Cardiac septum (tissue), 1 donor: ENCODE measurements at places on chromosomes 7 and 10. TPM values are rescaled to one million over a fixed set of nuclear protein-coding genes. Genes with fewer than 3 reads are reported as not detected.

GRCh38 chr7:74364061-74364460 is 74.9 kb downstream of the CLIP2 start:
- DNase-seq = no peak

DNA sequence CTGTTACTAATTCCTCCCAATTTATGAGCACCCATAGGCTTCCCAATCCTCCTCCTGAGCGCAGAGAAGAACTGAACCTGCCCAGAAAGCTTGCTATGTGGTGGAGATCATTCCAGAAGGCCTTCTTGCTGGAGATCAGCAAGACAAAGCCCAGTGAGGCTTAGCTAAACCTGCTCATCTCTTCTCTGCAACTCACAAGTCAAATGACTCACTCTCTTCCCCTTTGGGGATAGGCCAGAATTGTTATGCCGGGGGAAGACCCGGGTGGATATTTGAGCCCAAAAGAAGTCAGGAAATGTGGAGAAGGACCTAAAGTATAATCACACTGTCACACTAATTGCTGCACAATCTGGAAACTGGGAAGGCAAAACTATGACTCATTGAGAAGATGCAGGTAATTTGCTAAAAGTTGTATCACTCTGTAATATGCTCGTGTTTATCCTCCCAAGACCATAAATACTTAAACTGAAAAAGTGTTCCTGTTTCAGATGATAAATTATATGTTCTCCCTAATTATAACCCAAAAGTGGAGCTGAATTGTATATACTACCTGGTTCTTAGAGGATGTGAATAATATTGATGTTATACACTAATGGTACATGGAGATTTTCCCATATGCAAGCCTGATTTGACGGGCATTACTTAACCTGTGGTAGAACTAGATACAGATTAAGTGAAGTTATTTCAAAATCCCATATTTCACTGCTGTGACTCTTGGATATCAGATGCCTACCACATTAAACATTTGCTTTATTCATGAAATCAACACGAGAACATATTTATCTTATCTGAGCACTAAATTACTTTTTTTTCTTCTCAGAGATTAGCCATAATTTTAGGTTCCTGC is 6.4 kb downstream of the NEBL start:
- DNase-seq = no peak

DNA sequence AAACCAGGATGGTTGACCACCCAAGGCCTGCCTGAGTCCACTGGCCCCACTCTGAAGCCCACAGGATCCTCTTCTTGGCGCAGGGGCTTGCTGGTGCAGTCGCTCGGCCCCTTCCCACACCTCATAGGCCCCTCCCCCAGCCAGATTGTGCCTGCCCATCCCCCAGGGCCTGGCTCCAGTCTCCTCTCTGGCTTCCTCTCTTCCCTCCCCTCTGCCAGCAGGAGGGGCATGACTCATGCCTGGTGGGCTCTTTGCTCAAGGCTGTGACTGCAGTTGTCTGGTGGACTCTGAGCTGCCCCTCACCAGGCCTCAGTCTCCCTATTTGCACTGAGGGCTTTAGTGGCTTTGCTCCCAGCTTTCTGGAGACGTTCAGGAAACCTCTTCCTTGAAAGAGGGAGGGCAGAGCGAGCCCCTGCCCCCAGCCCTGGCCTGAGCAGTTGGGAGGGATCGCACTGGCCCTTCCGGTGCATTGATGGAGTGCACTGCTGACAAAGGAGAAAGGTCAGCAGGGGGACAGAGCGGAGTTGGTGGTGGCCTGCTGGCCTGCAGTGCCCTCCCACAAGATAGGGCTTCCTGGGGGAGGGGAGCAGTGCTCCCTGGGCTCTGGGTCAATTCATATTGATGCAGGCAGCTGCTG is 60.7 kb downstream of the ZMIZ1 start:
- DNase-seq = no peak

The SPDYE8 gene
- not detected for total RNA-seq

- no peak for DNase-seq
These were observed 8.4 kb upstream of the AEBP1 start for GRCh38 chr7:44095781-44096180.

- DNase-seq = peak; percentile 82
These were observed 46.8 kb downstream of the PIK3AP1 start for GRCh38 chr10:96673318-96674099.

The PNLIPRP1 gene
- not detected for total RNA-seq

DNA sequence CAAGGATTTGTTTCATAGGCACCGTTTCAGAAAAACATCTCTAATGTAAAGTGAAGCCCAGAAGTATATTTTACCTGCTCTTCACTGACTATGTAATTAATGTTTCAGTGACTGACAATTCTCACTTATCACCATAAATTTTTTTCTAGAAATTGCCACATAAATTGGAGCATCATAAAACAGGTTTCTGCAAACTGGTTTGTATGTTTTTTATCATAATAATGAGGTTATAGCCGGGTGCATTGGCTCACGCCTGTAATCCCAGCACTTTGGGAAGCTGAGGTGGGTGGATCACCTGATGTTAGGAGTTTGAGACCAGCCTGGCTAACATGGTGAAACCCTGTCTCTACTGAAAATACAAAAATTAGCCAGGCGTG is 39.4 kb downstream of the SYPL1 start:
- DNase-seq = no peak

- no peak for DNase-seq
These were observed 28.8 kb upstream of the DOCK1 start for GRCh38 chr10:126876456-126876855.

DNA sequence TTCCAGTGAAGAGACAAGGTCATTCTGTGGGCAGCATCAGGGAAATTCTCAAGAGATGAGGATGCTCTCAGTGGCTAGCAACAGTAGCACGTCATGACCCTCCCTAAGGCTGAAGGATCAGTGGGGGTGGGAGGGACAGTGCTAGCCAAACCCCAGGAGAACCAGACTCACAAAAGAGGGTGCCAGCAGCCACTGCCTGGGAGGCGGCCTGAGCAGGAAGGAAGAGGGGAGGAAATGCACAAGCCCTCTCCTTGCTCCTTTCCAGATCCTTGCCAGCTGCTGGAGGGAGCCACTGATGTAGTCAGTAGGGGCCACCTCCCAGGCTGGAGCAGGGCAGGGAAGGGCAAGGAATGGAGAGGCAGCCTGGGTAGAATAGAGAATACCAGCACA is 302.7 kb downstream of the RPS24 start:
- DNase-seq = peak; percentile 65
